H9 (cell line): ENCODE measurements at places on chromosomes 4 and X.

DNA sequence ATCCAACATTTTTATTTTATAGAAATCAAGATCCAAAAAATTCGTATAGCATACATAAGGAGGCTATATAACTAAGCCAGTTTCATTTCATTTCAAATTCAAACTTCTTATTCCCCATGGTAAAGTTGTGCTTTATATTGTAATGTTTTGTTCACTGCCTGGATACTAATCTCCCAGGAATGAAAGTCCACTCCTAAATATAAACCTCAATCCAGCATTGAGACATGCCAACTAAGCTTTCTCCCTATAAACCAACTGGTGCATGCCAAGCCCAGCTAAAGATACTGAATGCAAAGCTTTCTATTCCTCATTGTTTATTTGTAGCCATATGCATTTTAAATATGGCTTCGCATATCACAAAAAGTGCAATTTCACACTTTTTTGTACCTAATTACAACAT, 63.8 kb upstream of the INPP4B start:
- DNase-seq, result no peak

- no peak for DNase-seq
These were observed 84.6 kb downstream of the RELL1 start for GRCh38 chr4:37601531-37601930.

DNA sequence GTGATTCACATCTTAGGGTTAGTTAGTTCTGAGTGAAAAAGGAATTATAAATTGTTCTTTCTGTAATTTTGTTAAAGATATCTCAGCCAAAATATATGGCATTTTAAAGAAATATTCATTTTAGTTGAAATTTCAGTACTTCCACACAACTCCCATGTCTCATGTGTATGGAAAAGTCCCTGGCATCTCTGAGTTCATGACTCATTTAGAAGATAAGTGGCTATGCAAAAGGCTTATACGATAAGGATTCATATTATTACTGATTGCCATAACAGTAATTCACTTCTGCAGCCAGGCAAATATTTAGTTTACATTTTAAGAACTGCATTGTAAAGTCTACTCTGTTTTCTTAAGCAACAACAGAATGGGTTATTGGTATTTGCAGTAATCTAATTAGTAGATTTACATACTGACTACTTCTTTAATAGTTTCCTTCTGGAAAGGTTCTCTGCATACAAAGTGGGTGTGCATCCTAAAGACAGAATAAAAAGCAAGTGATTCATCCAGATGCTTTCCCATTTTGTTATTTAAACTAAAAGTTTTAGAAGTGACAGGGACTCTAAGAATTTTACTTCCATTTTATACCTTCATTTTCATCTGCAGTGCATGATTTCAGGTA, 682.4 kb upstream of the PABPC4L start:
- no peak for DNase-seq

GRCh38 chr4:150855981-150856510, 159.0 kb downstream of the LRBA start:
- no peak for DNase-seq

GRCh38 chrX:22952010-22952409, 47.8 kb upstream of the DDX53 start:
- DNase-seq, result no peak

- DNase-seq, result no peak
These were observed 97.1 kb upstream of the FAM9B start for GRCh38 chrX:9131066-9131465.
